Activated T-helper 1 cell treated with anti-CD3 and anti-CD28 coated beads, Interleukin-12 subunit alpha, Interleukin-12 subunit beta, Interleukin-2, Interleukin-4 antibody, amounts not matched to agents 30 ng/mL and 10 ng/mL and 1 ng/mL, durations not matched to agents 14 hours and 24 hours and 36 hours (primary cell): ENCODE measurements at places on chromosomes 7 and 10. TPM values are rescaled to one million over a fixed set of nuclear protein-coding genes. Genes with fewer than 3 reads are reported as not detected.

DNA sequence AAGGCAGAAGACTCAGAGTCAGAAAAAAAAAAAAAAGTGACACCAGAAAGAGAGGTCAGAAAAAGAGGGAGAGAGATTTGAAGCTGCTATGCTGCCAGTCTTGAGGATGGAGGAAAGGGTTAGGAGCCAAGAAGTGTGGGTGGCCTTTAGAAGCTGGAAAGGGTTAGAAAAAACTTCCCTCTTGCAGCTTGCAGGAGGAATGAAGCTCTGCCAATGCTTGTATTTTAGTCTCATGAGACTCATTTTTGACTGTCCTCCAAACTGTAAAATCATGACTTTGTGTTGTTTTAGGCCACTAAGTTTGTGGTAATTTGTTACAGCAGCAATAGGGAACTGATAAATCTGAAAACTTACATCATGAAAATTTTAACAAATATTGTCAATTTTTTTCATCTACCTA lies 127.7 kb upstream of the NOBOX start:
- no peaks in the 10 kb centered on the region for H3K36me3 ChIP-seq
- H3K27me3 ChIP-seq: no peaks in the 10 kb centered on the region
- peaks cover 6% of the 10 kb centered on the region for H3K4me1 ChIP-seq
- H3K4me3 ChIP-seq: no peak overlapping the region
- H3K27ac ChIP-seq: no peak overlapping the region

- no peaks in the 10 kb centered on the region for H3K27me3 ChIP-seq
- peaks cover 11% of the 10 kb centered on the region for H3K36me3 ChIP-seq
- peak; percentile 63 for DNase-seq
- peak overlapping the region; percentile 99 for H3K27ac ChIP-seq
Observed at GRCh38 chr10:22682237-22683139, 31.9 kb downstream of the PIP4K2A start.

- H3K27ac ChIP-seq: no peak overlapping the region
- H3K27me3 ChIP-seq: peaks cover 13% of the 10 kb centered on the region
- H3K36me3 ChIP-seq: no peaks in the 10 kb centered on the region
- H3K4me1 ChIP-seq: peaks cover 22% of the 10 kb centered on the region
Observed at GRCh38 chr10:450463-450862, 239.0 kb downstream of the DIP2C start.

The SPACDR gene
- total RNA-seq: 2.8 and 2.9 TPM in 2 replicates

- no peak overlapping the region for H3K4me3 ChIP-seq
- H3K4me1 ChIP-seq: no peaks in the 10 kb centered on the region
- DNase-seq: no peak
- no peak overlapping the region for H3K27ac ChIP-seq
Observed at GRCh38 chr7:74579800-74580685, 77.5 kb upstream of the GTF2I start.

The CALHM1 gene
- not detected in 2 replicates for total RNA-seq

The AGBL3 gene
- total RNA-seq: 1.5 and 1.9 TPM in 2 replicates

DNA sequence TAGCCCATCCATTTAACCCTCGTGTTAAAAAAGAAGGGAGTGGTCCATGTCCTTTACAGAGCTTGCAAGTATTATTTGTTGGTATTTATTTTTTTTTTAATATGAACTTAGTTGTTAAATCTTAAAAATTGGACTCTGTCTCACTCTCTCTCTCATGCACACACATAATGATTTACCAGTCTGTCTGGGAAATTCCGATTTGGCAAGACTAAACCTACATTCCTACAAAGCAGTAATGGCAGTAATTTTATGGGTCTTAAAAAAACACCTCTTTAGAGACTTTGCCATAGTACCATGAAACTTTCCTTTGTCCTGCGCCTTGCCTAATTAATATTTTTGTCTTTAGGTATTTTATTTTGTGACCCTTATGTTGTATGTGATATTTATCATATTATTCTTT lies 239.5 kb upstream of the PPP1R3A start:
- H3K4me3 ChIP-seq: no peak overlapping the region
- no peaks in the 10 kb centered on the region for H3K36me3 ChIP-seq
- DNase-seq: no peak
- no peaks in the 10 kb centered on the region for H3K27me3 ChIP-seq
- no peaks in the 10 kb centered on the region for H3K4me1 ChIP-seq
- no peak overlapping the region for H3K27ac ChIP-seq

DNA sequence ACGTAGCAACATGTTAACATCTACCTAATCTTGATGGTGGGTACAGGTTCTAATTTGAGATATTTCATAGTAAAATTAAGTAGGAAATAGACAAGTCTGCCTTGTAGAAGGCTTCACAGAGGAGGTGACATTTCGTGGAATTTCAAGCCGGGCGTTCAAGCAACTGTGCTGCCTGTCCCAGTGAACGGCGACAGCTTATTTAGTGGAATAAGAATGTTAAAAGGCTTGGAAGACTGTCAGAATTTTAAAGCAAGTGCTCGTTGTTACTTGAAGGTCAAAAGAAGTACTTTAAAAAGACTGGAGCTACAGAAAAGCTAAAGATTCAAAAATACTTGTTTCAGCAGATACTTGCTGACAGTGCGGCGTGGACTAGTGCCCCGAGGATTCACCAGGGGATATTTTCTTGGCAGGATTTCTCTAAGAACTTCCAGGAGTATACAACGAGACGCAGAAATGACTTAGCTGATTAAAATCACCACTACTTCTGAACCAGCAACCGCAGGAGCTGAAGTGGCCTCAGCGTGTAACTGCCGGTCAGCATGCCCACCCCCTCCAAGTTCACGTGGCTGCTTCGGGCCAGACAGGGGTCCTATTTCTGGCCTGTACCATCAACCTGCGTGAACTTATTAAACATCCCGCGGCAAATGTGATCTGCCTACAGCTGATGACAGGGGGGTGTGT lies 46.5 kb downstream of the CTBP2 start:
- H3K27me3 ChIP-seq: no peaks in the 10 kb centered on the region
- no peak overlapping the region for H3K4me3 ChIP-seq
- H3K4me1 ChIP-seq: no peaks in the 10 kb centered on the region
- H3K27ac ChIP-seq: no peak overlapping the region

DNA sequence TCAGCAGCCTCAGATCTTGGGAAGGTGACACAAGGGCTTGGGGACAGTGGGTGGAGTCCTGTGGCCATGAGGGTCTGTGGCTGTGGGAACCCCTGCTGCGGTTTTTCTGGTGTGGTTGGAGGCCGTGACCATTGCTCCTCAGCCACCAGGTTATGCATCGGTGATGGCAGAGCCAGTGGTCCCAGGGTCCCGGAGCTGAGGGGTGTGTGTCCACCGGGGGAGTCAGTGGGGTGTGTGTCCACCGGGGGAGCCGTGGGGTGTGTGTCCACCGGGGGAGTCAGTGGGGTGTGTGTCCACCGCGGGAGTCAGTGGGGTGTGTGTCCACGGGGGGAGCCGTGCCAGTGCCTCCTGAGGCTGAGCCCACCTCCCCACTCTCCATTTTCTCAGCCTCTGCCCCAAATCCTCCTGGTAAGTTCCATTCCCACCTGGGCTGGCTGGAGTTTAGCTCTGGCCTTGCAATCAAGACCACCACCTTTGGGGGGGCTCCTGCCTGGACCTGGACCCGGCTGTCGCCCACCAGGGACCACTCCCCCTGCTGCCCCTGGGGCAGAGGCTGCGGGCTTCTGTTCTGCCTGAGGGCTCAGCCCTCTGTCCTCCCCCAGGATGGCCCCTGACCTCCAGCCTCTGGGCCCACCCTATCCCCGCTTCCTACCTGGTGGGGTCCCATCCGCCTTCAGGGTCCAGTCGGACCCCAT lies 143.5 kb downstream of the ELFN1 start:
- DNase-seq: no peak
- H3K36me3 ChIP-seq: no peaks in the 10 kb centered on the region

The ANKRD30A gene
- not detected in 2 replicates for total RNA-seq

The STAG3 gene
- 25.0 and 30.6 TPM in 2 replicates for total RNA-seq

DNA sequence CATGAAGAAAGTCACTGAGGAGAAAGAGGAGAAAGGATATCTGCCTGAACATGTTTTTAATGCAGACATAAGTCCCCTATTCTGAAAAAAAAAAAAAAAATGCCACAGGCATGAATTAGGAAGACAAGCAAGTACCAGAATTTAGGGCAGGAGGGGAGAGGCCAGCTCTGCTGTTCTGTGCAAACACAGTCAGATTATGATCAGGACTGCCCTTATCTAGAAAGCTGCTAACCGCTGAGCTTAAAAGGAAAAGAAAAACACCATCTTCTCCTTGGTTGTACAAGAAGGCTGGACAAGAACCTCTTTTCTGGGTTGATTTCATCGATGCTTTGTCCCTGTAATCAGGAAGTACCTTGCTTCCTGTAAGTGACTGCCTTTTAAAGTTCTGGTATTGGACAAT lies 15.3 kb upstream of the PWWP2B start:
- no peak overlapping the region for H3K4me3 ChIP-seq
- H3K36me3 ChIP-seq: no peaks in the 10 kb centered on the region
- DNase-seq: no peak
- peaks cover 13% of the 10 kb centered on the region for H3K4me1 ChIP-seq

- H3K27ac ChIP-seq: no peak overlapping the region
- no peak overlapping the region for H3K4me3 ChIP-seq
- H3K36me3 ChIP-seq: no peaks in the 10 kb centered on the region
- no peaks in the 10 kb centered on the region for H3K27me3 ChIP-seq
- DNase-seq: no peak
Observed at GRCh38 chr7:81183326-81183725, 264.5 kb upstream of the SEMA3C start.

- H3K4me1 ChIP-seq: no peaks in the 10 kb centered on the region
- H3K27ac ChIP-seq: no peak overlapping the region
- DNase-seq: no peak
- H3K4me3 ChIP-seq: no peak overlapping the region
Observed at GRCh38 chr10:67550046-67550445, 145.9 kb downstream of the CTNNA3 start.

DNA sequence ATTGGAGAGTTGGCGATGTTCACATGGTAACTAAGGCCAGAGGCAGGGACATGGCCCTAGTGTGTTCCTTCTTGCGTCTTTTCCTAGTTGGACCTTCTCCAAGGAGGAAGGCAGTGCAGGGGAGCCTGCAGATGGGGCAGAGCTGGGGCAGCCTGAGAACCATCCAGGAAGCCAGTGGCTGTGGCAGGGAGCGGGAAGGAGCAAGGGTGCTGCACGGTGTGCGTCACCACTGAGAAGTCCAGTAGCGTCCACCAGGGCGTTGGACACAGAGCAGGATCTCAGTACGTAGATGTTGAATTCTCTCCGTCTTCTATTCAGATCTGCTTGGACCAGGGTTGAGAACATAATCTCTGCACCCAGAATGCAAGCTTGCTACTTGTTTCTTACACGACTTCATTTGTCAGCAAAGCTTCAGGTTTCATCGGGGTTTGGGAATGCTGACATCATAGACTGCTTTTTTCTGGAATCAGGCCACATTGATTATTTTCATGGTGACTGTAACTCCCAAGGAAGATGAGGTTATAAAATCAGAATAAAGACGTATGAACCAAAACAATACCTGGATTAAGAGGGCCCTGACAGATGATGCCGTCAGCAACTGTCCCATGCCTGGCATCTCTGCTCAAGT lies 130.3 kb downstream of the HECW1 start:
- no peaks in the 10 kb centered on the region for H3K4me1 ChIP-seq
- H3K36me3 ChIP-seq: no peaks in the 10 kb centered on the region
- H3K4me3 ChIP-seq: no peak overlapping the region
- no peak for DNase-seq
- no peaks in the 10 kb centered on the region for H3K27me3 ChIP-seq
